ENCODE measurements at places on chromosomes 6 and 20.

- DNase-seq, result peak; percentile 58
Measured at GRCh38 chr20:38001981-38002380, 31.3 kb downstream of the TTI1 start.

- no peak for DNase-seq
Measured at GRCh38 chr6:87820343-87820984, 118.4 kb upstream of the AKIRIN2 start.

GRCh38 chr6:158018041-158018771 lies 36.5 kb downstream of the SYNJ2 start:
- DNase-seq, result peak; percentile 50

DNA sequence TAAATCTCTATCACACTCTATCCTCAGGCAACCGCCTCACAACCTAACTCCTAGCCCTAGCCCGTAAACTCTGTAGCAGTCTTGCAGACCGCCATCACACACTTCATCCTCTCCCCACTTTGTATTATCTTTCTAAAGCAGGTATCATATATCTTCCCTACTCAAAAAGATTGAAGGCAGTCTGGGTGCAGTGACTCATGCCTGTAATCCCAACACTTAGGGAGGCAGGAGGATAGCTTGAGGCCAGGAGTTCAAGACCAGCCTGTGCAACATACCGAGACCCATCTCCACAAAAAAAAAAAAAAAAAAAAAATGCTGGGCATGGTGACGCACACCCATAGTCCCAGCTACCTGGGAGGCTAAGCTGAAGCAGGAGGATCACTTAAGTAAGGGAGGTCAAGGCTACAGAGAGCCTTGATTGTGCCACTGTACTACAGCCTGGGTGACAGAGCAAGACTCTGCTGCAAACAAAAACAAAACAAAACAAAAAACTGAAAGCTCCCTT lies 22.9 kb downstream of the RANBP9 start:
- no peak for DNase-seq

- DNase-seq, result peak; percentile 40
Measured at GRCh38 chr6:44001318-44002066, 125.8 kb downstream of the MRPL14 start.

DNA sequence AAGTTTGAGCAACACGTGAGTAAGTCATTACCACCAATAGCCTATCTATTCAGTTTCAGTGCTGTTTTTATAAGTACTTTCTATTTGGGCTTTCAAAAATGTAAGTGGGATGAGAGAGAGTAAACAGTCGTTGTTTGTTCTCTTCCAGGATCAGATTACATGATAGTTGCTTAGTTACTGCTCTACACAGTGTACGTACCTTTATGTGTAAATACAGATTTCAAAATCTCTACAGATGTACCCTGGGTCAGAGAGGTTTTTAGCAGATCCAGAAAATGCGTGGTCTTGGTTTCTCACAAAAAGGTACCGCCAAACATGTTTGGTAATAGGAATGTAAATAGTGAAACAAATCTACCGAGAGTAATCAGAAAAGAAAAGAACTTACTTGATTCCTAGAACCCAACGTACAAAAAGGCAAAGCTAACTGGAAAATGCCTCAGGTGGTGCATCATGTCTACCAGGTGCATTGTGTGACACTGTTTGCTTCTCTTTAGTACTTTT lies 421.1 kb downstream of the BCKDHB start:
- no peak for DNase-seq

DNA sequence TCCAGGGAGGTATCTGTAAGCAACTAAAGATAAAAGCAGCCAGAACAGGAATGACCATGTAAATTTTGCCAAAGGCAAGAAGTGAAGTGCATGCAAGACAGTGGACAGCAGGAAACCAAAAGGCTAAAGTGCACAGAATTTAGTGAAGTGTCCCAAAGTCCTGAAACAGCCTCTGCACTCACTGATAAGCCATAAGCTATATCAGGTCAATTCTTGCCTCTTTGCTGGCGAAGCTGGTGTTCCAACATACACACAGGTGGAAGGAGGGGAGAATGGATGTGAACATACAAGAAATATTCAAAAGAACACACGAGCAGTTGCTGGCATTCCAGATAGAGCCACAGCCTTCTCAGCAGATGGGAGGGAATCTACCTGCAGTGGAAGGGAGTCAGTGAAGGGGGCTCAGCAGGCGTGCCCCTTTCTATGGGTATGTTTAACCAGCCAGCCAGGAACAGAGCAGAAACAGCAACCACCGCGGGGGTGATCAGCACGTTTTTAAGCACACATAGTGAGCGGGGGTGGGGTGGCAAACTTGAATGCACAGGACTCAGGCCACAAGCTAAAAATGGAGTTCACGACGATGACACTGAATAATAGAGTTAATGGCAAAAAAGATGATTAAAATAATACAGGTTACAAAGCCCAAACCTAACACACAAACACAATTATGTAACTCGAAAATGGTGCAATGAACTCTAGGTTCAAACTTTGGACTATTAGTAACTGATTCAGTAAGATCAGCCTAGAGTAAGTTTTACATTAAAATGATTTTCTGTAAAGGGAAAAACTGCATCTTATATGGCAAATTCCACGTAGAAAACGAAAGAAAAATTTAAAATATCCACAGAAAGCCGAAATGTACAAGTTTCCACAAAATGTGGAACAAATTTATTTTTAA lies 1.2 kb downstream of the ECI2 start:
- peak; percentile 38 for DNase-seq

DNA sequence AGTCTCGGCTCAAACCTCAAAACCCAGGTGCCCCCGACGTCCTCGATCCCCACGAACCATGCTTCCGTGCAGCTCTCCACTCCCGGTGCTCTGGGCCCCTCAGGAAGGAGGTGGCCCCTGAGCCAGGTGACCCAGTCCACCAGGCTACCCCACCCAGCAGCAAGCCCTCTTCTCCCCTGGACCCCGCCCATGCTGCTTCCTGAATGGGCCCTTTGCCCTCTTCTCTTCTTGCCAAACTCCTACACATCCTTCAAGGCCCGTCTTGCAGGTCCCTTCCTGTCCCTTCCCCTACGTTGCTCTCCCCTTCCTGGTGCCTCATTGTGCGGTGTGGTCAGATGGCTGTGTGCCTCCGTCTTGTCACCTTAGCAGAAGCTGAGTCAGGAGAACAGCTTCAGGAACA lies 3.4 kb upstream of the GATA5 start:
- no peak for DNase-seq

DNA sequence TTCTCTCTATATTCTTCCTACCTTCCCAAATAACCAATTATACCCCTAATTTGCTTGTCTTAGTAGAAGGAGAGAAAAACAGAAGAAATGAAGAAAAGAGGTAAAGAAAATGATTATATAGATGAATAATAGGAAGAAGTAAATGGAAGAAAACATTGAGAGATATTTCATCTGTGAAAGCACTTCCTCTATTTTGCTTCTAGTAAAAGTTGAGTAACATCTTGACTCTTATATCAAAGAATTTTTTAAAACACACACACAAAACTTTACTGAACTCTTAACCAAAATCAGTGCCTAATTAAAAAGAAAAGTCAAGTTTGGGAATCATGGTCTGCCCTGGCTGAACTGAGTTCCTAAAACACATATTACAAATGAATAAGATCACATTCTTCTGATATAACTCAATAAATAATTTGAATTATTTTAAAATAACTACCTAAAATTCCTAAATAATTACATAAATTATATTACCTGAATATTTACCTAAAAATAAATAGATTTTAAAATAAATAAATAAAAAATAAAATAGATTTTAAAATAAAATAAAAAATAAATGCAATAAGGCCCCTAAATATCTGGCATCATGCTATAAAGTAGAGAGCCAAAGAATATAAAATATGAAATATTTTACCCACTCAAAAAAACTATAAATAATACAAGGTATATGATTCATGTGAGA lies 8.8 kb downstream of the SLC17A2 start:
- DNase-seq, result no peak

DNA sequence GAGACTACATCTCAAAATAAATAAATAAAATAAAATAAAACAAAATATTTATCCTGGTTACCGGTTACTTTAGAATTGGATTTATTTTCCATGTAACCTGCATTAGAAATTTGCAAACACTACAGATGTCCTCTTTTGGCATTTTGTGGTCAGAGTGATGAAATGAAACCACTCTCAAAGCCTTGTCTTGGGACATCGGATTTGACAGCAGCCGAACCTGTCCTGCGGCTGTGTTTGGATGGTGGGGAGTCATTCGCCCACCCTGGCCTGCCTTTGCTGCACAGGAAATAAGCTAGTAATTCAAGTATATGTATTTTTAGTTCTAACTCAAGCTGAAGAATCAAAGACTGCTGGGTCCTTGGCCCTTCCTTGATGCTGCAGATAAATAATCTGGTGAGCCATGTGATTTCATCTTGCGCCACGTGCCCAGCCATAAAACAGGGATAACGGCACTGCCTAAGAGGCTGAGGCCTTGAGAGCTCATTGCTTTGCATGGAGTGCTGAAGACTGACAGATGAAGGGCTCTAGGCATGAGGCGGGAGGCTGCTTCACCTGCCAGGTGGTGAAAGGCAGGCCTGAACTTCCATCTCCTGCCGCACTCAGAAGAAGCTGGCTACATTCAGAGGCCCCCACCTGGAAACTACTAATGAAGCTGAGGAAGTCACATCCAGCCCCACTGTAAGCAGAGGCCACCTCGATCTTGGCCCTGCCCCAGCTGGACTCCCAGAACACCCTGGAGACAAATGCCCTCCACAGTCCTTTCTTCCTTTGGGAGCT lies 76.9 kb downstream of the NOL4L start:
- no peak for DNase-seq

DNA sequence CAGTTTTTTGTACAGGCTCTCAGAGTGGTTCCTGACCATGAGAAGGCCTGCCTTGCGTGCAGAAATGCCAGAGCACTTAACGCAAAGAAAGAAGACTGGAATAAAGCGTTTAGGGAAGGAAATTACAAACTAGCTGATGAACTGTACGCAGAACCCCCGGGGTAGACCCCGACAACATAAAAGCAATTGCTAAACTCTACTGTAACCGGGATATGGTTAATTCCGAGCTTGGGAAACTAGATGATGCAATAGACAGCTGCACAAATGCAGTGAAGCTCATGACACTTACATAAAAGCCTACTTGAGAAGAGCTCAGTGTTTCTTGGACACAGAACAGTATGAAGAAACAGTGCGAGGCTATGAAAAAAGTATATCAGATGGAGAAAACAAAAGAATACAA lies 35.7 kb downstream of the CITED2 start:
- DNase-seq, result peak; percentile 78

GRCh38 chr20:50887576-50887975 lies 43.7 kb downstream of the ADNP start:
- no peak for DNase-seq

- no peak for DNase-seq
Measured at GRCh38 chr6:39166912-39167290, 51.9 kb upstream of the SAYSD1 start.

DNA sequence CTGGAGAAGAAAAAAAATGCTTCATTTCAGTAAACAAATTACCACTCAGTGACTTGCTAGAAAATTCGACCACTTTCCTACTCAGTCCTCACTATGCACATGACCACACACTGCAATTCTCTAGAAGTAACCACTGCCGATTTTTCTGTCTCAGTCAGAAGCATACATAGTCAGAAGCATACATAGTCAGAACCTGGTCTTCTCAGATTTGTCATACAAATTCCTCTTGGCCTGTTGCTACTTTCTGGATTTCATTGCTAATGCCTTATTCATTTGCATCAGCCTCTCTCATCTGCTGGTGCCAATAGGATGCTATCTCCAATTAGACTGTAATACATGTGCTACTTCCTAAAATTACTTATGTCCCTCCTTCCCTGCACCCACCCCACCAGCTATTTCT lies 10.2 kb upstream of the KIF16B start:
- DNase-seq, result no peak

DNA sequence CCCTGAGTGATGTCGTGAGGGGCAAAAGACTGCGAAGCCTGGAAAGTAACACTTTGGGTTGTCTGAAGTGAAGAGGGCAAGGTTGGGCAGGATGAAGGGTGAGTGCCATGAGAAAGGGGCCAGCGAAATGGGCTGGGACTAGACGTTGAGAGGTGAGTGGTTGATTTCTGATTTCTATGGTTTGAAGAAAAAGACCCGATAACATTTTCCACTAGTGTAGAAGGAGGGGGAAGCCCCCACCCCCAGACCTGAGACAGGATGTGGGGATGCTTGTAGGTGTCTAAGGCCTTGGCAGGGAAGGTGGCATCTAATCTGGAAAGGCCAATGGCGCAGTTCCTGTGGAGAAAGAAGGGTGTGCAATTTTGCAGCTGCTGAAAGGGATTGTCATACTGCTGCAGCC lies 25.3 kb upstream of the KIF3B start:
- no peak for DNase-seq

- DNase-seq, result no peak
Measured at GRCh38 chr6:161232010-161232409, 41.9 kb downstream of the AGPAT4 start.

DNA sequence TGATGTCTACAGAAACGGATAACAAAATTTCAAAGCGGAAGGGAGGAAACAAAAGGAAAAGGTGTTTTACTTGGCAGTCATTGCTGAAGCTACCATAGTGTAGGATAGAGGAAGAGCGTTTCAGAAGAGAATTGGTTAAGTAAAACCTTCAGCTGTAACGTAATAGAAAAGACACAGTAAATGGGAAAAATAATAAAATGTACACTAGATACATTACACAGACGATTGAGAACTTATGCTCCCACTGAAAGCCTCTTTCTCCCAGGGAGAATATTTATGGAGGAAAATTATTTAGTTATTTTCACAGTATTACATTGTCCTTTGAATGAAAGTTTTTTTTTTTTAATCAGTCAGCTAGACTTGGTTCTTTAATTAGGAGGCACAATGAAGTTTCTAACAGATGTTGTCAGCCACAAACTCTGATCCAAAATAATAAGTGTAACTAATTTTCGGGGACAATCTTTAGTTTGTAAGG lies 90.7 kb upstream of the PRDM1 start:
- DNase-seq, result no peak

GRCh38 chr6:43911354-43912115 lies 141.5 kb downstream of the VEGFA start:
- peak; percentile 23 for DNase-seq

- DNase-seq, result no peak
Measured at GRCh38 chr6:14348389-14348788, 230.8 kb downstream of the CD83 start.

GRCh38 chr6:1424306-1424927 lies 35.0 kb downstream of the FOXF2 start:
- peak; percentile 85 for DNase-seq

- no peak for DNase-seq
Measured at GRCh38 chr20:58719971-58720371, 27.4 kb downstream of the NPEPL1 start.

- DNase-seq, result peak; percentile 19
Measured at GRCh38 chr6:126143761-126144251, 157.5 kb downstream of the TRMT11 start.

- DNase-seq, result no peak
Measured at GRCh38 chr6:30781395-30781742, 37.0 kb upstream of the IER3 start.

DNA sequence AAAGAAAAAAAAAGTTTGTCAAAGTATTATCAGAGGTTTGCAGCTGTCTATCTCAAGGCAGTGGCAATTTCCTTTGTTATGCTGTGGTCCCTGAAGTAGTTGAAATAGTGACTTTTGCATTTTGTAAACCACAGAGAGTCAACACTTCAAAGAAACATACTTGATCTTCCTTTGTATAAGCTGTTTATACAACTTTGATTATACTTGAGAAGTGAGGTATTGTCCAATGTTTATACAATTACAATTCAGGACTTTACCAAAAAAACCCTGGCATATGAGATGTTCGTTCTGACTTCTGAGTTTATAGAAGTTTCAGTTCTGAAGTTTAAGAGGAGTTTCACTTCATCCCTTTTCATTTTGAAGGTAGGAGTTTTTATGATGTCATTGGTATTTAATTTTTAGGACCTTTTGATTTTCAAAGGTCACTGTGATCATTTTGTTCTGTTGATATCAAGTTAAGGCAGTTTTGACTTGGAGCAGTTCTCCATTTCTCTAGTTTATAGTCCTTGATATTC lies 4.0 kb downstream of the STK4 start:
- no peak for DNase-seq
